ENCODE measurements at places on chromosomes 13 and 19. TPM values are rescaled to one million over a fixed set of nuclear protein-coding genes. Genes with fewer than 3 reads are reported as not detected.

- DNase-seq: no peak
- no peaks in the 10 kb centered on the region for H3K27me3 ChIP-seq
- H3K4me3 ChIP-seq: no peak overlapping the region
- no peaks in the 10 kb centered on the region for H3K36me3 ChIP-seq
- no peaks in the 10 kb centered on the region for H3K4me1 ChIP-seq
These were observed 110.4 kb downstream of the URI1 start for GRCh38 chr19:30052122-30053075.

- H3K27ac ChIP-seq: no peak overlapping the region
- no peaks in the 10 kb centered on the region for H3K27me3 ChIP-seq
- peaks cover 17% of the 10 kb centered on the region for H3K36me3 ChIP-seq
- H3K4me1 ChIP-seq: no peaks in the 10 kb centered on the region
- no peak overlapping the region for H3K4me3 ChIP-seq
These were observed 1.3 kb downstream of the EXOSC8 start for GRCh38 chr13:37001921-37002250.

GRCh38 chr13:77891486-77891885, 27.1 kb downstream of the EDNRB start:
- no peaks in the 10 kb centered on the region for H3K36me3 ChIP-seq
- no peak overlapping the region for H3K27ac ChIP-seq
- H3K4me3 ChIP-seq: no peak overlapping the region
- H3K27me3 ChIP-seq: no peaks in the 10 kb centered on the region
- no peak for DNase-seq

DNA sequence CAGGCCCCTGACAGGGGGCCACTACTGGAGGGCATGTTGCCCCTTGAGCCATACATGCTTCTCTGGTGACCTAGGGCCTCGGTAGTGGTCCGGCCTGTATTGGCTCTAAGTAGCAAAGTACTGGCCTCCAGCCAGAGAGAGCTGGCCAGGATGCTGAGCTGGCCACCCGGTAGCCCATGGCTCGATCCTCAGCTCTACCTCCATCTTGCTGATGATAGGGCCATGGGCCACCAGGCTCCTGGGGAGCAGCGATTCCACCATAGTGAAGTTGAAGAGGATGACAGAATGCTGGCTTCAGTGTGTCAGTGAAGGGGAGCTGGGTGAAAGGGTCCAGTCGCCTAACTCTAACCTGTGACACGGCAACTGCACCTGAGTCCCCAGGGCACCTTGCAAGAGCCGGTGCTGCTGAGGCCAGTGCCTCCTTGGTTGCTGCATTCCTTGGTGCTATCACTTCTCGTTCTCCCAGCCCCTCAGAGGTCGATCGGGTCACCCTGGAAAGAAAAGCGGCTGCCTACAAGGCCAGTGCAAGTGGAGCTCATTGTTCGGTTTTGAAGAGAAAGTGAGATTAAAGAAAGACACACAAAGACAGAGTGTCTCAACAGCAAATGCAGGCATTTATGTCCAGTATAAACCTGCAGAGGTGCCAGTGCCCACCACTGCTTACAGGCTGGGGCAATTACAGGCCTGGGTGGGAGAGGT, 5.0 kb downstream of the FPR3 start:
- no peak for DNase-seq
- H3K27ac ChIP-seq: no peak overlapping the region
- H3K4me3 ChIP-seq: no peak overlapping the region
- H3K4me1 ChIP-seq: peaks cover 5% of the 10 kb centered on the region
- H3K27me3 ChIP-seq: no peaks in the 10 kb centered on the region

- H3K27me3 ChIP-seq: no peaks in the 10 kb centered on the region
- DNase-seq: peak; percentile 44
- H3K4me1 ChIP-seq: peaks cover 5% of the 10 kb centered on the region
- H3K4me3 ChIP-seq: no peak overlapping the region
- H3K36me3 ChIP-seq: no peaks in the 10 kb centered on the region
These were observed 279.1 kb downstream of the FGF9 start for GRCh38 chr13:21949818-21950429.

GRCh38 chr19:1884719-1885334, 469 bp downstream of the ABHD17A start:
- no peak for DNase-seq
- peak overlapping the region; percentile 99 for H3K4me3 ChIP-seq
- no peaks in the 10 kb centered on the region for H3K27me3 ChIP-seq
- H3K36me3 ChIP-seq: peaks cover 12% of the 10 kb centered on the region
- peak overlapping the region; percentile 89 for H3K27ac ChIP-seq
- H3K4me1 ChIP-seq: peaks cover 24% of the 10 kb centered on the region

DNA sequence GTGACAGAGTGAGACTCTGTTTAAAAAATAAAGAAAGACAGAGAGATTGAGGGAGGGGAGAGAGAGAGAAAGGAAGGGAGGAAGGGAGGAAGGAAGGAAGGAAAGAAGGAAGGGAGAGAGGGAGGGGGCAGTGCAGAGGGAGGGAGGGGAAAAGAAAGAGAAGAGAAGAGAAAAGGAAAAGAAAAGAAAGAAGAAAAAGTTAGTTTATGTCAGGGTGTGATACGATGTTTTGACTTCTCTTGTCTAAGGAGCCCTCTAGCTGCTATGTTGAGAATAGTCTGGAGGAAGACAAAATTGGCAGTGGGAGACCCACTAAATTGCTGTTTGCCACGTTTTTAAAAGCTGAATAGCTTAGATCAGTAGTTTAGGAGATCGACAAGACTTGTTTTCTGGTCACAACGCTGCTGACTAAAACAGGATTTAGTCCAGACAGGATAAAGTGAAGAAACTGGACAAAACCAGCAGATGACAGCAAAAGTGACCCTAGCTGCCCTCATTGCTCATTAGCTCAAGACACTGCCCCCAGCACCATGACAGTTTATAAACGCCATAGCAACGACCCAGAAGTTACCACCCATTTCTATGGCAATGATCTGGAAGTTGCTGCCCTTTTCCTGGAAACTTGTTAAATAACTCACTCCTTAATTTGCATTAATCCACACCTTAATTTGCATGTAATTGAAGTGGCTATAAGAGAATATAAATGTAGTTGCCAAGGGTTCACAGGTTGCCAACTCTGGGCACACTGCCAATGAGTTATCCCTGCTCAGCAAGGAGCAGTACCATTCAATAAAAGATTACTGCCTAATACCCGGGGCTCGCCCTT, 11.1 kb downstream of the TEX101 start:
- peaks cover 5% of the 10 kb centered on the region for H3K27me3 ChIP-seq
- H3K27ac ChIP-seq: no peak overlapping the region
- no peaks in the 10 kb centered on the region for H3K4me1 ChIP-seq
- H3K36me3 ChIP-seq: no peaks in the 10 kb centered on the region
- peak; percentile 18 for DNase-seq

GRCh38 chr13:36837354-36838092, 18.5 kb downstream of the RFXAP start:
- H3K4me3 ChIP-seq: no peak overlapping the region
- no peaks in the 10 kb centered on the region for H3K36me3 ChIP-seq
- no peak overlapping the region for H3K27ac ChIP-seq
- H3K27me3 ChIP-seq: no peaks in the 10 kb centered on the region

DNA sequence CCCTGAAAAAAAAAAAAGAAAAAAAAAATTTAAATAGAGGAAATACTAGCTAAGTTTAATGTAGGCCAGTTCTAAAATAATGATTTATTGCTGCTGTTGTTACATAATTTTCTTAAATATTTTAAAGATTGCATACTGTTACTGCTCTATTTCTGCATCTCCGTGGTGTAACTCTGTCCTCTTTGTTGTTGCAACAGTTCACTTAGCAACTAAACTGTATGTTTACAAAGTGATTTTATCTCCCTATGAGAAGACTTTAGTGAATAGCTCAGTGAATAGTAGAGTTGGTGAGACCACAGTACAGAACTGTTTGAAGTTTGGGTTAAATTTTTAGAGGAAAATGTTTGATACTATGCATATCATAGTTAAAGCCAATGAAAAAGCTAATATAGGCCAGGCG, 19.4 kb downstream of the BRCA2 start:
- no peak overlapping the region for H3K27ac ChIP-seq
- no peaks in the 10 kb centered on the region for H3K27me3 ChIP-seq
- H3K4me3 ChIP-seq: no peak overlapping the region

DNA sequence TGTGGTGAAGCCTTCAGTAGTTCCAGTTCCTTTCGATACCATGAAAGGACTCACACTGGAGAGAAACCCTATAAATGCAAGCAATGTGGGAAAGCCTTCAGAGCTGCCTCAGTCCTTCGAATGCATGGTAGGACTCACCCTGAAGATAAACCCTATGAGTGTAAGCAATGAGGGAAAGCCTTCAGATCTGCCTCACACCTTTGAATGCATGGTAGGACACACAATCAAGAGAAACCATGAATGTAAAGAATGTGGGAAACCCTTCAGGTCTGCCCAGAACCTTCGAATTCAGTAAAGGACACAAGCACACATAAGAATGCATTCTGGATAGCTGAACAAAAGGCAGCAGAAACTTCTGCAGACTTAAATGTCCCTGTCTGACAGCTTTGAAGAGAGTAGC, 18.3 kb downstream of the ZNF69 start:
- H3K27me3 ChIP-seq: no peaks in the 10 kb centered on the region
- H3K4me1 ChIP-seq: no peaks in the 10 kb centered on the region
- peaks cover 25% of the 10 kb centered on the region for H3K36me3 ChIP-seq

- peak; percentile 55 for DNase-seq
- H3K27ac ChIP-seq: no peak overlapping the region
- no peak overlapping the region for H3K4me3 ChIP-seq
- H3K27me3 ChIP-seq: no peaks in the 10 kb centered on the region
These were observed 9.0 kb downstream of the NACC1 start for GRCh38 chr19:13127051-13127450.

TICAM1 gene
- 0.90 TPM for total RNA-seq

CLEC17A gene
- total RNA-seq: not detected

ANKRD24 gene
- total RNA-seq: 0.18 TPM

CEACAM3 gene
- not detected for total RNA-seq
